ENCODE measurements at places on chromosomes 12 and 14.

- no peak for DNase-seq
Observed at GRCh38 chr14:94001016-94001415, 3.9 kb downstream of the CCDC197 start.

- DNase-seq = no peak
Observed at GRCh38 chr12:53965281-53966084, 7.4 kb upstream of the HOXC11 start.

DNA sequence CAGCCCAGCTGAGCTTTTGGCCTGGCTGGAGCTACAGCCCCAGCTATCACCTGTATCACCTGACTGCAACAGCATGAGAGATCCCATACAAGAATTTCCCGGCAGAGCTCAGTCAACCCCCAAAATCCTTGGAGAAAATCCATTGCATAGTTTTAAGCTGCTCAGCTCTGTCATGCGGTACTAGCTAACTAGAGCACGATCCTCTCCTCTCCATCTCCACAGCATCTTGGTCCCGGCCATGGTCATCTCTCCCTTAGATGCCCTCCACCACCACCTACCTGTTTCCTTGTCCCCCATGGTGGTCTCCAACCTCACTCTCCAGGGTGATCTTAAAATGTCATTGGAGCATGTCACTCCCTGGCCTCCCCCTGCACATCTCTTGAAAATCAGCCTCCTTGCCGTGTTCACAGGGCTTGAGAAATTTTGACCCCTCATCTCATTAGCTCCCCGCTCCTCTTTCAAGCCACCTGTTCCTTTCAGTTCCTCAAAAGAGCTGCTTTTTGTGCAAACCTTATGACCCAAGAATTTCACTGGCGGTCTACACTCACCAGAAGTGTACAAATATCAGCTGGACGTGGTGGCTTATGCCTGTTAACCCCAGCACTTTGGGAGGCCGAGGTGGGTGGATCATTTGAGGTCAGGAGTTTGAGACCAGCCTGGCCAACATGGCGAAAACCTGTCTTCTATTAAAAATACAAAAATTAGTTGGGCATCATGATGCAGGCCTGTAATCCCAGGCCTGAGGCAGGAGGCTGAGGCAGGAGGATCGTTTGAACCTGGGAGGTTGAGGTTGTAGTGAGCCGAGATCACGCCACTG is 8.1 kb upstream of the CLMN start:
- DNase-seq = no peak

- no peak for DNase-seq
Observed at GRCh38 chr14:100582496-100583165, 4.6 kb downstream of the BEGAIN start.

DNA sequence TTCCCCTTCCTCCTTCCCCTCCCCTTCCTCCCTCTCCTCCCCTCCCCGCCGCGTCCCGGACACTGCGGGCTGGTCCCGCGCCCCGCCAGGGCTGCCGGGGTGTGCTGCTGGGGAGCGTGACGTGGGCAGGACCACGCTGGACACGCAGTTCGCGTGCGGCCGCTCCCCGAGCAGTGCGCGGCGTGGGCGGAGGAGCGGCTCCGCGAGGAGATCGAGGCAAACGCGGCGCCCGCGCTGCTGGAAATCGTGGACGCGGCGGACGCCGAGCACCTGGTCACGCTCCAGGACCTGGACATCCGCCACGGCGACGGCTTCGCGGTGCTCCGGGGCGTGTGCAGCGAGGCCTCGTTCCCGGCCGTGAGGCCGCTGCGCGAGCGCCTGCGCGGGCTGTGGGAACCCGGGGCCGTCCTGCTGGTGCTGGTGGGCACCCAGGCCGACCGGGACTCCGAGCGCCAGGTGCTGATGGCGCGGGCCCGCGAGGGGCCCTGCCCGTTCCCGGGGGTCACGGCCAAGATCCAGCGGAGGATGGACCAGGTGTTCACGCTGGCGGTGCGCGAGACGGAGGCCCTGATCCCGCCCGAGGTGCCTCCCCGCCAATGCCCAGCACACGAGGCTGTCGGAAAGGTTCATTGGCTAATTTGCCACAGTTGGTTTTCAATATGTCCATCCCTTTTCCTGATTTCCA is 84.3 kb downstream of the TNFAIP2 start:
- no peak for DNase-seq

DNA sequence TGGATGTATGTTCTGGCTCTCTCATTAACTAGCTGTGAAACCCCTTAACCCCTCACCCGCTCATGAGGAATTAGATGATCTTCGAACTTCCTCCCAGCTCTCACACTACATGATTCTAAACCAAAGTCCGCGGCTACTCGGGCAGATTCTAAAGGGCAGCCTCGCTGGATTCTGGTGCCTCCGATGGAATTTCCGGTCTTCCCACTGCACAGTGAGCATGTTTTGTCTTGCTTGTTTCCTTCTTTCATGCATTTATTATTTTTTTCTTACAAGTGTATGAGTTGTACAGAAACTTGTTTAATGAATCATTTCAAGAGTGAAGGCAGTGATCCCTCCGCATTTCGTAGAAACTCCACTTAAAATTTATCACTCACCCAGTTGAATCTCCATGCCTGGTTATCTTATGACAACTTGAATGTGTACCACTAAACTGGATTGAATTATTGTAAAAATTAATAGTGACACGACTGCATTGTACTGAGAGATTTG is 4.5 kb upstream of the HCAR3 start:
- no peak for DNase-seq

- no peak for DNase-seq
Observed at GRCh38 chr12:19799895-19800602, 360.8 kb downstream of the AEBP2 start.

- DNase-seq = no peak
Observed at GRCh38 chr14:21978184-21978998, 304.8 kb upstream of the OR4E1 start.

- no peak for DNase-seq
Observed at GRCh38 chr14:53640695-53641094, 315.9 kb downstream of the BMP4 start.

DNA sequence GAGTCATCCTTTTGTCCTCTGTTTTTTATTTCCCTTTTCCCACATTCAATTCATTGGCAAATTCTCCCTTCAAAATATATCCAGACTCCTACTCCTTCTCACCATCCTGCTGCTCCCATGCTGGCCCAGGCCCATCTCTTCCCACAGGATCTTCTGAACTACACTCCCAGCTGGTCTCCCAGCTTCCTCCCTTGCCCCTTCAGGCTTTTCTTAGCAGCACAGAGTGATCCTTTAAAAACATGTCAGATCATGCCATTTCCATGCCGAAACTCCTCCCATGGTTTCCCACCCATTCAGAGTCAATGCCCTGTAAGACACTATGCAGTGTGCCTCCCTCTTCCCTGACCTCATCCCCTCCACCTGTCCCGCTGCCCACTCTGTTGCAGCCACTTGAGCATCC is 2.4 kb upstream of the KRT84 start:
- no peak for DNase-seq

GRCh38 chr14:92480856-92481255 is 32.7 kb upstream of the RIN3 start:
- no peak for DNase-seq

GRCh38 chr12:4663971-4664505 is 15.1 kb downstream of the NDUFA9 start:
- no peak for DNase-seq

DNA sequence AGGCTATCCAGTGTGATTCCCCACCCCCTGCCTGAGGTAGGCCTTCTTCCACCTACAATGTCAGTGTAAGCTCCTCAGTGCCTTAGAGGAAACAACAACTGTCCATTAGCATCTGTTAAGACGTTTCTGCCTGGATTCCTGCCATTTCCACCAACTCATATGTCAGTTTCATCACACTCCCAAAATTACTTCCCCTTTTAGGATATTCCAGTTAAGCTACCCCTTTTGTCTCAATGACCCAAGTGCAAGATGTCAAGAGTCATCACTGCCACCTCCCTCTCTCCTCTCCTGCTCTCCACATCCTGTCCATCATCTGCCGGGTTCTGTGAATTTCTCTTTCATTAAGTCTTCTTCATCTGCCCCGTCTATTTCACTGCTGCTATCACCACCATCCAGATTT is 189.4 kb downstream of the DPF3 start:
- no peak for DNase-seq

DNA sequence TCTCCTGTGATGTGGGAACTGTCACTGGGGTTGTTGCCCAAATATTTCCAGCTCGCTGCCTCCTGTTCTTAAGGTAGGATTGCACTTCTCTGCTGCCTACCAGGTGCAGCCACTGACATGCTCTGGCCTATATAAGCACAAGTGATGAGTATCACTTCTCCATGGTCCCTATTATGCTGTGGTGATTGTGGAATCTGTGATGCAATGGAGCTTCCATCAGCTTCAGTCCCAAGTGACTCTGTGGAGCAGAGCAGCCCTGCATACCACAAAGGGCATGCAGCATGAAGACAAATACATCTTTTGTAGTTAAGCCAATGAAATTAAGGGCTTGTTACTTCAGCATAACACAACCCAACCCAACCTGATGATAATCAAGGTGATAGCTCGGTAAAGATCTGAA is 43.5 kb downstream of the CKAP4 start:
- no peak for DNase-seq

DNA sequence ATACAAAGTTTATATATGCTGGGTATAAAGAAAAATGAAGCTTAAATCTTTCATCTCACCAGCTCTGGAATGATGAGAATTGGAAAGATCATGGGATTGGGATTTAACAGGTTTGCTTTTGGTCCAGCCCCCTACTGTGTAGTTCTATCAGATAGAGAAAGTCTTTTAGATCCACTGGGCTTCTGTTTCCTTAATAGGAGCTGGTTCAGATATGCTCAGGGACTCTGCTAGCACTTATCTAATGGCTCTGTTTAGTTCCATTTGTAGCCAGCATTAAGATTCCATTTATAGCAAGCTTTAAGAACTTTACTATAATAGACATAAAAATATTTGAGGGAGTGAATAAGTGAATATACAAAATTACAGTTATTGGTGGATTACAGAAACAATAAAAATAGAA is 42.6 kb downstream of the UTP20 start:
- no peak for DNase-seq

DNA sequence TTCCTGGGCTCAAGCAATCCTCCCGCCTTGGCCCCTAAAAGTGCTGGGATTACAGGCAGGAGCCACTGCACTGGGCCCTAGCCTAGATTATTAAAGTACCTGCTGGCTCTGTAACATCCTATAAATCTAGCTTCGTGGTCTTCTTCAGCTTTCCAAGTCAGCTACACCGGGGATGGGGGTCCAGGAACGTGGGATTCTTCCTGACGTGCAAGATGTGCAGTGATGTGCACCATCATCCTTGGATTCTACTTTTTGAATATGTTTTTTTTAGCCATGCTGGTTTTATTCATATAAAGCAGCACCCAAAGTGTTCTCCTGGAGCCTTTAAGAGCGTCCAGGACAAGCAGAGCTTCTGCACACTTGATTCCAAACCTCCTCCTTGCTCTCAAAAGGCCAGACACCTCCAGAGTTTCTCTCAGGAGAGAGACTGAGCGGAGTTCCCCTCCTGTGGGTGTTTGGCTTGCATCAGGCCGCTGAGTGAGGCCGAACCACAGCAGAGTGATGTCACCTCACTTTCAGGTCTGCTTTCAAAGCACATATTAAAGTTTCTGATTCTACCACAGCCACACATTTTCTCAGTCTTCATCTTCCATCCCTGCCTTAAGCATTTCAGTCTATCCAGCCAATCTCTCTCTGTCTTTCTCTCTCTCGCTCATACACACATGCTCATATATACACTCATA is 33.4 kb downstream of the VCPKMT start:
- no peak for DNase-seq

DNA sequence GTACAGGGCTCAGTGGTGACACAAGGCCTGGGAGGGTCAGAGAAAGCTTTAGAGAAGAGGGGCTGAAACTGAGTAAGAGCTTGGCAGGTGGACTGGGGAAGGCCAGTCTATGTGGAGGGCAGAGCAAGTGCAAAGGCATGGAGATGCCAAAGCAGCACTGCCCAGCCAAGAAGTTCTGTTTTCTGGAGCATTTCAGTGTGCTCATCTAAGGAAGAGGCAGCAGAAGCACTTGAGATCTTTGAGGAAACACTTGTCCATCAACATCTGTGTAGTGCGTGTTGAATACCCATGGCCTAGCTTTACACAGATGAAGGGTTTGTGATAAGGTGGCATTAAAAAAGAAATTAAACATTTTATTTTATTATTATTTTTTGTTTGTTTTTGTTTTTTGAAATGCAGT is 52.8 kb downstream of the FOS start:
- no peak for DNase-seq

- DNase-seq = no peak
Observed at GRCh38 chr12:71846322-71846940, 6.9 kb downstream of the TBC1D15 start.

- DNase-seq = no peak
Observed at GRCh38 chr12:60539592-60539991, 943.8 kb downstream of the SLC16A7 start.

DNA sequence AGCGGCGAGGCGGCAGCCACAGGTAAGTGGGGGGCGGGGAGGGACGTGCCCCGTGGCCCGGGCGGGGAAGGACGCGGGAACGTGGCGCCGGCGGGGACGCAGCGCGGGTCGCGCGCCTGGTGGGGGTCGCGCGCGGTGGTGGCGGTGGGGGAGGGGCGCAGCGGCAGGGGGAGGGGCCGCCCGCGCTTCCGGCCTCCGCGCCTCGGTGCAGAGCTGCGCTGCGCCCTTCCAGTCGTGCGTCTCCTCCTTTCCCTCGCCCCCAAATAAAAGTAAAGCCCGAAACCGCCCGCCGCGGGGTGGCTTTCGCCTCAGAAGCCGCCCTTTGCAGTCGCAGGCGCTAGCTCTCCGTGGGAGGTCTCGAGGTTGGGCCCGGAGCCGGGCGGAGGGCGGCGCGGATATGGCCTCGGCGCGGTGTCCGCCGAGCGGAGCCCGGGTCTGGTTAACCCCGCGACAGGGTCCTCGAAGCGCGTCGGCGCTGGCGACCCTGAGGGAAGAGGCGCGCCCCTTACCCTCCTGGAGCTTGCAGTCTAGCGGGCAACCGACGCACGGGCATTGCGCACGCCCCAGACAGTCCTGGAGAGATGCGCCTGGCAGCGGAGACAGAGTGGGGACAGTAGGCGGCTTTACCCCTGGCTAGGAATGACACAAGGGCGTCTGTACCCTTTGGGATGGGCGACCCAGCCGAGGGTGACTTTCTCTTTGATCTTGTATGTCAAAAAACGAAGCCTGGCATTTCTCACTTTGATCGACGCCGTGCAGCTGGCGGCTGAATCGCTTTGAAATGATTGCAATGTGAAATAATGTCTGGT is 589 bp downstream of the ATF1 start:
- no peak for DNase-seq

DNA sequence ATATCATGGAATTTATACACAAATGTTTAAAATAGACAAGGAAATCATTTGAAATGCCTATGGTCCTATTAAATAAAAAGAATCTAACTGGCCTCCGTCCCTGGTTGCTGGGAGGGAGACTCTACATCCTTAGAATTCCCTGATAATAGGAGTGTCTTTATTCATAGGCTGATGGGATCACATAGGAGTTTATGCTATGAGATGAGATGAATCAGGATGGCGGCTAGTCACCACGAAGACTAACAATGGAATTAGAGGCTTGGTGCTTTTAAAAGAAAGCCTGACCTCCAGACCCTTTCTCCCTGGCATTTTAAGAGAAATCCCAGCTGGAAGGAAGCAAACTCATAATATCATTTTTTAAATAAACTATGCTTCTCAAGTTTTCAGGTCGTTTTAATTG is 69.7 kb downstream of the SEC23A start:
- DNase-seq = no peak

GRCh38 chr14:72745991-72746980 is 147.6 kb downstream of the DPF3 start:
- DNase-seq = no peak

- no peak for DNase-seq
Observed at GRCh38 chr12:118052324-118053070, 8.5 kb downstream of the WSB2 start.
